Lung microvascular endothelial cell (primary cell): ENCODE measurements at places on chromosomes 3 and 15.

GRCh38 chr15:74221399-74222239 lies 14.5 kb upstream of the CCDC33 start:
- DNase-seq: no peak

DNA sequence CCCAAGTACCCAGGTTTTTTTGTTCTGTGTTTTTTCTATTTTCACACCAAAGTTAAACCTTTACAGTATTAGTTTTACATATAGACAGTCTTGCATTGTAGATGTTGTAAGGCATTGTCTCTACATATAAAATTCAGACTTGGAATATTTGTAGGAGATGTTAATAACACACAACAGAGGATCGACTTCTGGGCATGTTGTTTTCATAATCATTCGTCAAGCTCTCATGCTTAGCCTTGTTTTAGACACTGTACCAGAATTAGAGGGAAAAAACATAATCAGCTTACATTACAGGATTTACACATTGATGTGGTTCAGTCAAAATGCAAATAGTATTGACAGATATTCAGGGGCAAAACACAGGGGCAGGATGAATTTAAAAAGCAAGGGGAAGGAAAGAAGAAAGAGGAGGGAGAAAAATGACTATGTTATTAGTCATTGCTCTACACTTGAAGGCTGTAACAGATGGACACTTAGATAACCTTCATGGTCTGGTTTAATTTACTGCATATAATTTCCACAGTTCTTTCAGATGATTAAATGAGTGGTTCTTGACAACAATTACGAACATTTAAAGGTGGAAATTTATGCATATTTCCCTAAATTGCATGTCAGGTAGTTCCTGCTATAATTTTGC lies 7.5 kb downstream of the CMSS1 start:
- no peak for DNase-seq

GRCh38 chr3:56593455-56594158 lies 36.6 kb downstream of the CCDC66 start:
- no peak for DNase-seq

- DNase-seq: no peak
Measured at GRCh38 chr3:134797741-134798451, 2.8 kb downstream of the EPHB1 start.

DNA sequence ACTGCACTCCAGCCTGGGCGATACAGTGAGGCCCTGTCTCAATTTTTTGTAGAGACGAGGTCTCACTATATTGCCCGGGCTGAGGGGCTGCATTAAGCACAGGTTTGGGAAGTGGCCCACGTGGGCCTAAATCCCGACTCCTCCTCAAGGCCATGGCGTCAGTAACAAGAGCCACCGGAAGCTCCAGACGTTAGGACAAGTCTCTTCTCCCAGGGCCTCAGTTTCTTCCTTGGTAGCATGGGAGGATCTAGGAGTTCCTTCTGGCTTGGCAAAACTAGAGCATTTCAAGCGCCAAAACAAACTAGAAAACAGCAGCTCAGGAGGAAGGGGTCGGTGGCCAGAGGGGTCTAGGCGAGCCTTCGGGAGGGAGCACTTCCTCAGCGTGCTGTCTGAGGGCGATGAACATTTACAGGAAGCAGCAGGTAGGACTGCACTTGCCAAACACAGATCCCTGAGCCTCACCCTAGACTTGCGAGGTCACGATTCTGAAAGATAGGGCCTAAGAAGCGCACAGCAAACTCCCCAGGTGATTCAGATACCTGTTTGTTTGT lies 536 bp downstream of the SNAPC5 start:
- no peak for DNase-seq

GRCh38 chr3:21877214-21877754 lies 126.3 kb upstream of the ZNF385D start:
- no peak for DNase-seq

GRCh38 chr3:51675201-51675611 lies 4.2 kb downstream of the TEX264 start:
- no peak for DNase-seq

DNA sequence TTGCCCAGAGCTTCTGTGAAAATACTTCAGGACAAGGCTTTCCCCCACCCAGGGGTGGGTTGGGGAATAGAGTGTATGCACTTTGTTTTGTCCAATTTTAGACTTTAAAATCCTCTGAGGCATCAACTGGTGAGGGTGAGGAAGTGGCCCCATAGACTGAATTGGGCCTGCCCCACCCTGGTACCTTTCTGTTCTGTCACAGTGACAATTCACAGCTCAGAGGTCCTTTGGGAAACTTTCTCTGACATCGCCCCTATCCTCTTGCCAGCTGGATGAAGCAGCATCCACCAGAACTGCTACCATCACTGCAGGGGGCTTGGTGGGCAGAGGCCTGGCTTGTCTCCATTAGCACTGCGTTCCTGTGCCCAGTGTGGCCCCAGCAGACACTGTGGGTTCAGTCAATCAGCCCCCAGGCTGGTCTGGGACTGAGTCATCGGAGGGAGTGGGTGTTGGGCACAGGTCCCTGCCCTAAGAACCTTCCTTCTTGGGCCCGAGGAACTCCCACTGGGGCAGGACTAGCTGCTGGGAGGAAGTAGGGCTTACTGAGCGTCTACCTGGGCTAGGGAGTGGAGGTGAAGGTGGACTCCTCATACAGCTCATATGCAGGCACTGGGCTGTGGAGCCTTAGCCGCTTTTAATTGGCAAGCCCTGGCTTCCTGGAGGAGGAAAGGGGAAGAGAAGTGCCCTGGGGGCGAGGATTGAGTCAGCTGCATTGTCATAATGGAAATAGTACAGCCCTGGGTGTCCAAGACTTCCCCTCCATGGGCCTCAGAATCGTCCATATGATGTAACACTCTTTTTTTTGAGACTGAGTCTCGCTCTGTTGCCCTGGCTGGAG lies 1.5 kb upstream of the PPM1M start:
- DNase-seq: peak; percentile 60

DNA sequence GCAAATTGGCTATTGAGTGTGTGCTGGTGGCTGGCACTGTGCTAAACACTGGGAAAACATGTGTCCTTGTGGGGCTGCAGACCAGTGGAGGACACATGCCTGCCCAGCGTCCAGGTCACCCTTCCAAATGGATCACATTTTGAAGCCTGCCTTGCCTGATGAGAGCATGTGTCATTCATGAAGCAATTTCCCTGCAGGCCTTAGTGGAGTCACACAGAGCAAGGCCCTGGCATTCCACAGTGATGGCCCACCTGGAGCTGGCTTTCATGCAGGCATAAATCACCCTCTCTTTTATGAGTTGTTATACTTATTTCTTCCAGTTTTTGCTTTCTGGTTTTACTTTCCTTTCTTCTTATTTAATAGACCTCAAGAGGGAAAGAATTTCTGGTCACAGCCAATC lies 219.5 kb downstream of the EPHB1 start:
- no peak for DNase-seq

GRCh38 chr3:186414735-186415419 lies 52.8 kb upstream of the DGKG start:
- DNase-seq: no peak

GRCh38 chr15:77096138-77096537 lies 25.2 kb upstream of the TSPAN3 start:
- DNase-seq: no peak

DNA sequence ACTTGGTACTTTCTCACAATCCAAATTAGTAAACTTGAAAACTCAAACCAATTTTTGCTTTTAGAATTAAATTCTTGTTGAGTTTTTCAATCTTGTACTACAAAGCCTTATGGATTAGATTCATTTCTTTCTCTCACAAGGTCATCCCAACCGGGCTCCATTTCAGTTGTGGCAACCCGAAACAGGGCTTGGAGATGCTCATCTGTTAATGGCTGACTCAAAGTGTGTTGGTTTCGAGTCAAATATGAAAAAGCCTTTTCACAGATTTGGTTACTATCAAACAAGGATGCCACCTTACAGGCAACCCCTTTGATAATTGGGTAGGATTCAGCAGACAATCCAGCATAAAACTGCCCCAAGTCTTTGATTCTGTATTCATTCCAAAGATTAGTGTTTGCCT lies 1.8 kb downstream of the EPM2AIP1 start:
- DNase-seq: no peak

- no peak for DNase-seq
Measured at GRCh38 chr3:2851835-2852234, 258.3 kb downstream of the IL5RA start.

- no peak for DNase-seq
Measured at GRCh38 chr3:133278260-133279043, 121.4 kb upstream of the BFSP2 start.

DNA sequence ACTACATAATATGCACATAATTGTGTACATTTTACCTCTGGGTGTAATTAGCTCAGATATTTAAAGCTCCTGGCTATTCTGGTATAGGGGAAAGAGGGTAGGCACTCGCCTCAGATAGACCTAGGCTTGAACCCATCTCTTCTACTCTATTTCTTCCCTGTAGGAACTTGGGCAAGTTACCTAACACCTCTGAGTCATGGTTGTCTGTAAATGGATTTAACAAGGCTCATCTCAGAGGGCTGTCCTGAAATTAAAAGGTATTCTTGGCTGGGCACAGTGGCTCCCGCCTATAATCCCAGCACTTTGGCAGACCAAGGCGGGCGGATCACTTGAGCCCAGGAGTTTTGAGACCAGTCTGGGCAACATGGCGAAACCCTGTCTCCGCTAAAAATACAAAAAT lies 30.7 kb downstream of the NANOGP8 start:
- no peak for DNase-seq

DNA sequence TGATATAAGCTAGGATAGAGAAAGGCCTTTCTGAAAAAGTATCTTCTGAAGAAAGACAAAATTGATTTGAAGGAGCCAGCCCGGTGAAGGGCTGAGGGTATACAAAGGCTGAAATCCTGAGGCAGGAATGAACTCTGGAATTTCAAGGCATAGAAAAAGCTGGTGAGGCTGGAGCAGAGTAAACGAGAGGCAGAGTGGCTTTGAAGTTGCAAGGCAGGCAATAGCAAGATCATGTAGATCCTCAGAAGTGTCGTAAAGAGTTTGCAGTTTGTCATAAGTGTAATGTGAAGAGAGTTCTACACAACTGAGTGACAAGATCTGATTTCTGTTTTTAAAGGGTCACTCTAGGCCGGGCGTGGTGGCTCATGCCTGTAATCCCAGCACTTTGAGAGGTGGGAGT lies 69.0 kb downstream of the HMG20A start:
- DNase-seq: no peak

DNA sequence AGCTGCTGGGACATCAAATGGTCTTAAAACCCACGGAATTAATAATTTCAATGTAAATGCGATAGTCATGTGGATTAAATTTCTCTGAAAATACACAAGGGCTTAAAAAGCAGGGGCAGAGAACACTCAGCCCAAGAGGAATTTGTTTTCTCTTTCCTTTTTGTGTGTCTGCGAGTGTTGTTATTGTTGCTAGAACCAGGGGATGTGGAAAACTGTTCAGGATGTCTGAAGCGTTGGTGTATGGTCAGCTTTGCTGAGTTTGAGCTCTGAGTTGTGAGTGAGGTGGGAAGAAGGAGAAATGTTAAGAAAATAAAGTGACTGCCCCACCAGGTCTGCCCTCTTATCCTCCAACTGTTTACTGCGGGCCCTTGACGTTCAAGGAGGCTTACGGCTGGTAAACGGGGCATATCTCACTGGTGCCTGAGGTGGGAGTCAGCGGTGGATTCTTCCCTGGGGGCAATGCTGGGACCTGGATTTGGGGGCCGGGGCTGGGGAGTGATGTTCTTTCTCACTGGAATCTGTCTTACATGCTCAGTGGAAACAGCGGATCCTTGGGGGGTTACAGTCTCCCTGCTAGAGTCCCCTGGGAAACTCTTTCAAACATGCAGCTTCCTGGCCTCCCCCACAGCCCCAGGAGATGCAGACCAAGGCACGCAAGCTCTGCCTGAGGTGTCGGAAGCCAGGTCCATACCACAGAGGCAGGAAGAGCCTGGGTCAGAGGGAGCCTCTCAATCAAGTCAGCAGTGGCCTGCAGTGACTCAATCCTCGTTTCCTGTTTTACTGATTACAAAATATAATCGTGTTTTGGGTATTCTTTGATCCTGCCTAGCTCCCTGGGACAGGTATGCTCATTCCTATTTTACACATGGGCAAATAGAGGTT lies 41.8 kb downstream of the ITGA11 start:
- DNase-seq: peak; percentile 96

DNA sequence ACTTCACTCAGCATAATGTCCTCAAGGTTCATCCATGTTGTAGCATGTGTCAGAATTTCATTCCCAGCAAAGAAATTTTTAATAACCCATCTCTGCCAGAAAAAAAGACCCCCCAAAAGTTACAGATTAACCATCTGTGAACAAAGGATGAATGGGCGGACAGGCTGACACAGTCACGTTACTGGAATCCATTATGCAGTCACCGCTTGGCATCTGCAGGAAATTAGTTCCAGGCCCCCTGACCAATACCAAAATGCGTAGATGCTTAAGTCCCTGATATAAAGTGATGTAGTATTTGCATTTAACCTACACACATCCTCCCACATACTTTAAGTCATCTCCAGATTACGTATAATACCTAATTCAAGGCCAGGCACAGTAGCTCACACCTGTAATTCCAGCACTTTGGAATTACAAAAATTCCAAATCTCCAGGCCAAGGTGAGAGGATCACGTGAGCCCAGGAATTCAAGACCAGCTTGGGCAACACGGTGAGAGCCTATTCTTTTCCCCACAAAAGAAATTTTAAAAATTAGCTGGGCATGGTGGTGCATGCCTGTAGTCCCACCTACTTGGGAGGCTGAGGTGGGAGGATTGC lies 1.5 kb upstream of the SLC12A8 start:
- no peak for DNase-seq

DNA sequence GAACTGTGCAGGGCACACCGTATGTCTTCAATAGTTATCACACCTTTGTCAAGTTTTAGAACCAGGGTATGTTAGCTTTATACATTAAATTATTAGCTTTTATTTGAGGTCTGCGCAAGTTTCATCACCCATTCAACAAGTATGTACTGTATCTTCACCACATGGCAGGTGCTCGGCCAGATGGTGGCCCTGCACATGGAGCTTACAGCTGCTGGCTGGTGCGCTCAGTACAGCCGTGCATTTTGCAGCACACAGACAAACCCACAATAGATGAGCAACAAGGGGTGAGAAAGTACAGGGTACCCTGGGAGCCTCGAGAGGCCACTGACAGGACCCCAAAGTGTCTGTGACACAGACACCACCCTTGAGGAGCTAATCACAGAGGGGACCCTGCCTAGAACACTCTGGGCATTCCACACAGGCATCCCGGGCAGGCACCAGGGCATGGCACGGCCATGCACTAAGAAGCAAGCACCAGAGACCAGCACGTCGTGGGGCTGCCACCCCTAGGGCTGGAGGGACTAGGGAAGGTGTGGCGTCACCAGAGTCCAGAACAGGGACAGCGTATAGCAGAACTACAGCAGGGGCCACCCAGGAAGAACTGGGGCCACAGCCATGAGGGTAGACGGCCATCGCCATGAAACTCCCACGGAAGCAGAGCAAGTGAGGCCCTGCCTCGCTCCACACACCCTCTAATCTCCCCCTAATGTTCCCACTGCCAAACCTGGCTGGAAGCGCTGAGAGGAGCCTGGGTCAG lies 27.4 kb downstream of the ZXDC start:
- DNase-seq: no peak

DNA sequence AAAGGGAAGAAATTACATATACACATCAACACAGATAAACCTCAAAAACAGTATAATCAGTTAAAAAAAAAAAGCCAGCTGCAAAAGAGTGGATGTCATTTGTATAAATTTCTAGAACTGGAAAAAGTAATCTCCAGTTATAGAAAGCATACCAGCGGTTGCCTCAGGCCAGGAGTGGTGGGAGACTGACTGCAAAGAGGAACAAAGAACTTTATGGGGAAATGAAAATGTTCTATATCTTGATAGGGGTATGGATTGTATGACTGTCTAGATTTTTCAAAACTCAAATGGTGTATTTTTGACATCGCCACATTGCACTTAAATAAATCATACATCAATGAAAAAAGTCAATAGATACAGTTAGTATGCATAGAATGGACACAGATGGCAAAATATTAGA lies 241.6 kb downstream of the SCAPER start:
- DNase-seq: no peak
